Activated T-cell treated with anti-CD3 and anti-CD28 coated beads, Interleukin-2, amount 50 U/mL, for 72 hours (primary cell): ENCODE measurements at places on chromosomes 3 and 15.
A peak's percentile ranks its signal among the peaks of the same experiment; 100 is the strongest.

DNA sequence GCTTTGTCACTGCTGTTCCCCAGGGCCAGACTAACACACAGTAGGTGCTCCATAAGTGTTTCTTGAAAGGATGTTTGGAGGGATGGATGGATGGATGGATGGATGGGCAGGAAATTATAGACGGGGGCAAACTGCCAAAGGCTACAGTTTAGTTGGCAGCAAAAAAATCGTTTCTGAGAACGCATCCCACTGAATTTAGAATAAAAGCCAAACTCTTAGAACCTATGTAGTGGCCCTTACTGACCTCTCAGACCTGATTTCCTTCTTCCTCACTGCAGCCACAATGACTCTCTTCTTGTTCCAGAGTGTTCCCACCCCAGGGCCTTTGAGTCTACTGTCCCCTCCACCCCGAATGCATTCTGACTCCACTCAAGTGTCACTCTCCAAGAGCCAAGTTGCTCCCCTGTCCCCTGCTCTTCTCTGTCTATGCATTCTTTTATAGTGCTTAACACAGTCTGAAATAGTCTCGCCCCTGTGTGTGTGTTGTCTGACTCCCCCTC, 5.2 kb upstream of the GATA2 start:
- H3K27ac ChIP-seq: no peak overlapping the region
- peaks cover 5% of the 10 kb centered on the region for H3K4me1 ChIP-seq
- no peak for DNase-seq
- peaks cover 66% of the 10 kb centered on the region for H3K27me3 ChIP-seq
- peak overlapping the region; percentile 57 for H3K4me3 ChIP-seq

DNA sequence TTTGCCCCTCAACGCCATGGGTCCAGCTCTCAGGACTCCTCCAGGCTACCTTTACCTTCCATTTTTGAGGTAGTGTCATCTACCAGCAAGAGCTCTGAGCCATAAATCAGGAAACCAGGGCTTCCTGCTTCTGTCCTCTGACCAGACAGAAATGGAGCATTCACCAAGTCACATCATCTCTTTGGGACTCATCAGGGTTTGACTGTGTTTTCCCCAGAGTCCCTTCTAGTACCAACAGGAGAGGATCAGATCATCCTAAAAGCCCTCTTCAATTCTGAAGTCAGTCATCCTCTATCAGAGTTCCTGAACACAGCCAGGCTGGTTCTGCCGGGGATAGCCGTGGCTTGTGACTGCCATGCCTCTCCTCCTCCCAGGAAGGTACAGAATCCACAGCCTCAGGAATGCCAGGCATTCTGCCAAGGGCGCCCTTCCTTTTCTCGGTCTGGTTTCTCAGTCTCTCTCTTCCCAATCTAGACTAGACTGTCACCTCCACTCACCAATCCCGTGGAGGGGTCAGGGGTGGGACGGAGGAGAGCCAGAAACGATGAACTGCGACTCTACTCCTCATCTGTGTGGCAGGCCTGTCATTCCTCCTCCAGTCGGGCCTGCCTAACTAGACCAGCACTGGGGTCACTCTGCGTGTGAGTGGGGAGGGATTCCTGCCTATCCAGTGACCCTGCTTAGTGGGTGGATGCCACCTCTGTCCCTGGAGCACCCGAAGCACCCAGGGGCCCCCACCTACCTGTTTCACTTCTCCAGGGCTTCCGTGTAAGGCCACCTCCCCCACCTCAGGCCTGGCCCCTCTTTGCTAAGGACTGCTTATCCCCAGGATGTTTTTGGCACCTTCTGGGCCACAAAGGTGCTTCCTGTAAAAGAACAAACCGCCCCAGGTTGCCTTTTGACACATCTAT, 30.9 kb downstream of the CCNL1 start:
- DNase-seq: peak; percentile 68
- H3K36me3 ChIP-seq: no peaks in the 10 kb centered on the region
- peak overlapping the region; percentile 88 for H3K27ac ChIP-seq
- peaks cover 84% of the 10 kb centered on the region for H3K4me1 ChIP-seq
- peak overlapping the region; percentile 80 for H3K4me3 ChIP-seq

DNA sequence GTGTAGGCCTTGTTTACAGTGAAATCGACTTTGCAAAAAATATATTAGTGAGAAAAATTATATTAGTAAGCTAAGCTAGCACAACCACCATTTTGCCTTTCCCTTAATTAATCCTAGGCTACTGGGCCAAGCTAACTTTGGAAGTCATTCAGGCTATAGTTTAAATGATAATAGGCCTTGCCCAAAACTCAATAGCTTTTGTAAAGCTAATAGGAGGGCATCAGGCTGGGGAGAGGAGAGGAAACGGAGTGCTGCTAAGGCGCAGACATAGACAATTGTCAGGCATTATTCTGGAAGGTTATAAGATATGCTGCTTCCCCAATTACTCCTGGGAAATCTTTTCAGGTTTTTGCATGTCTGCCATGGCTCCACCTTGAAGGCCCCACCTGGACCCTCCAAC, 1286.0 kb downstream of the NSUN3 start:
- H3K4me1 ChIP-seq: no peaks in the 10 kb centered on the region
- no peak overlapping the region for H3K27ac ChIP-seq
- H3K36me3 ChIP-seq: no peaks in the 10 kb centered on the region
- no peaks in the 10 kb centered on the region for H3K27me3 ChIP-seq
- no peak for DNase-seq
- no peak overlapping the region for H3K4me3 ChIP-seq

- peak overlapping the region; percentile 75 for H3K4me3 ChIP-seq
- H3K27ac ChIP-seq: peak overlapping the region; percentile 82
- peaks cover 94% of the 10 kb centered on the region for H3K4me1 ChIP-seq
These were observed 2.2 kb upstream of the ISG20 start for GRCh38 chr15:88636654-88637053.

DNA sequence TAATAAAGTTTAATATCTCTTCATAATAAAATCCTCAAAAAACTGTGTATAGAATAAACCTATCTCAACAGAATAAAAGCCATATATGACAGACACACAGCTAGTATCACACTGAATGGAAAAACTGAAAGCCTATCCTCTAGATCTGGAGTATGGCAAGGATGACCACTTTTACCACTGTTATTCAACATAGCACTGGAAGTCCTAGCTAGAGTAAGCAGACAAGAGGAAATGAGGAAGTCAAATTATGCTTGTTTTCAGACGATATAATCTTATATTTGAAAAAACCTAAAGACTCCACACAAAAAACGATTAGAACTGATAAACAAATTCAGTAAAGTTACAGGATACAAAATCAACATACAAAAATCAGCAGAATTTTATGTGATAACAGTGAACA, 57.4 kb upstream of the DIPK2A start:
- no peaks in the 10 kb centered on the region for H3K27me3 ChIP-seq
- no peaks in the 10 kb centered on the region for H3K36me3 ChIP-seq
- DNase-seq: no peak

DNA sequence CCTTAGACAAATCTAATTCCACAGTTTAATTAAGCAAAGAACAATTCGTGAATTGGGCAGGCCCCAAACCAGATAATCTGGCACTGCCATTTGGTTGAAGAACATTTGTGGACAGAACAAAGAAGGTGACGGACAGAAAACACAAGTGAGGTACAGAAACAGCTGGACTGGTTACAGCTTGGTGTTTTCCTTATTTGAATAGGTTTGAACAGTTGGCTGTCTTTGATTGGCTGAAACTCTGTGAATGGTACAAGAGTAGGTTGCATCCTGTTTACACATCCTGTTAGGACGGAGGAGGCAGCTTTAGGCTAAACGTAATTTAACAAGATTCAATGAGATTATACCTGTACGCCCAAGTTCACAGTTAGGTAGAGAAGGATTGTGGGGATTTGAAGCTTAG, 114.4 kb downstream of the LPP start:
- H3K27ac ChIP-seq: no peak overlapping the region
- DNase-seq: no peak
- H3K27me3 ChIP-seq: no peaks in the 10 kb centered on the region
- peaks cover 2% of the 10 kb centered on the region for H3K36me3 ChIP-seq
- peaks cover 37% of the 10 kb centered on the region for H3K4me1 ChIP-seq
- H3K4me3 ChIP-seq: no peak overlapping the region

- no peaks in the 10 kb centered on the region for H3K4me1 ChIP-seq
- no peak overlapping the region for H3K27ac ChIP-seq
- no peak for DNase-seq
- H3K27me3 ChIP-seq: no peaks in the 10 kb centered on the region
- no peak overlapping the region for H3K4me3 ChIP-seq
- no peaks in the 10 kb centered on the region for H3K36me3 ChIP-seq
These were observed 536.9 kb downstream of the ZIC1 start for GRCh38 chr3:147945968-147946519.

- H3K4me3 ChIP-seq: no peak overlapping the region
- no peak overlapping the region for H3K27ac ChIP-seq
- peaks cover 24% of the 10 kb centered on the region for H3K4me1 ChIP-seq
- H3K27me3 ChIP-seq: no peaks in the 10 kb centered on the region
These were observed 229.1 kb downstream of the CHST2 start for GRCh38 chr3:143348486-143349327.

DNA sequence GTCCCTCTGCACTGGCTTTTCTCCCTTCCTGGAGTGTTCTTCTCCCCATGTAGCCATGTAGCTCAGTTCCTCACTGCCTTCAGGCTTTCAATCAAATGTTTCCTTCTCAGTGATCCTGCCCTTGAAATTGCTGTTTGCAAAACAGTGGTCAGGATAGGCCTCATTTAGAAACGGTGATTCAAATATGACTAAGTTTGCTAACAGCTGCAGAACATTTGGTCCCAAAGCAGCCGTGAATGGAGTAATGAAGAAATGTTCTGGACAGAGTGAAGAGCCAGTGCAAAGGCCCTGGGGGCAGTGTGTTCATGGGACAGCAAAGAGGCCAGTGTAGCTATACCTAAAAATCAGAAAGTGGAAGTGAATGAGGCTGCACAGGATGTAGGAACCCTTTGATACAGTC, 223.4 kb downstream of the FEZF2 start:
- peaks cover 4% of the 10 kb centered on the region for H3K27me3 ChIP-seq
- no peak overlapping the region for H3K4me3 ChIP-seq
- no peak for DNase-seq
- no peaks in the 10 kb centered on the region for H3K4me1 ChIP-seq
- no peak overlapping the region for H3K27ac ChIP-seq

GRCh38 chr15:62071711-62072308, 5.0 kb downstream of the C2CD4A start:
- no peaks in the 10 kb centered on the region for H3K36me3 ChIP-seq
- no peak for DNase-seq
- peaks cover 18% of the 10 kb centered on the region for H3K27me3 ChIP-seq
- H3K4me1 ChIP-seq: peaks cover 16% of the 10 kb centered on the region
- H3K4me3 ChIP-seq: no peak overlapping the region
- no peak overlapping the region for H3K27ac ChIP-seq

GRCh38 chr3:197685546-197685945, 51.2 kb downstream of the RUBCN start:
- H3K36me3 ChIP-seq: peaks cover 9% of the 10 kb centered on the region
- H3K27me3 ChIP-seq: no peaks in the 10 kb centered on the region
- H3K27ac ChIP-seq: peak overlapping the region; percentile 17
- no peaks in the 10 kb centered on the region for H3K4me1 ChIP-seq

DNA sequence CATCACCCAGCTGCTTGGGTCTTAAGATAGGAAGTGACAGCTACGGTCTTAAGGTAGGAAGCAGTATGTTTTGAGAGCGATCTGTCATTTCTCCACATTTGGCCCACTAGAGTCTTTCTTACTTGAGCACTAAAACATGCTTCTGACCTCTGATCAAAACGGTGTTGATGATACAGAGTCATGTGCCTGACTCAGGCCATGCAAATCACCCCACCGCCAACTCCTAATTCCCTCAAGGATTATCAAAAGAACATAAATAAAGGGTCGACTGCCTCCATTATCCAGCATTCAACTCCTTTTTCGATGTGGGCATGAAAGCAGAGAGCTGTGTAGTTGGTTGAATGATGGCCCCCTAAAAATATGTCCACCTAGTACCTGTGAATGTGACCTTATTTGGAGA, 201.7 kb upstream of the PROK2 start:
- peaks cover 68% of the 10 kb centered on the region for H3K4me1 ChIP-seq
- no peak overlapping the region for H3K27ac ChIP-seq
- no peak overlapping the region for H3K4me3 ChIP-seq
- H3K36me3 ChIP-seq: peaks cover 8% of the 10 kb centered on the region
- H3K27me3 ChIP-seq: no peaks in the 10 kb centered on the region

GRCh38 chr15:65384505-65384894, 6.7 kb upstream of the IGDCC3 start:
- no peaks in the 10 kb centered on the region for H3K36me3 ChIP-seq
- peaks cover 33% of the 10 kb centered on the region for H3K27me3 ChIP-seq
- DNase-seq: no peak

- H3K27me3 ChIP-seq: peaks cover 13% of the 10 kb centered on the region
- DNase-seq: no peak
- H3K4me3 ChIP-seq: no peak overlapping the region
- H3K4me1 ChIP-seq: peaks cover 48% of the 10 kb centered on the region
These were observed 274.7 kb downstream of the RPLP1 start for GRCh38 chr15:69727121-69727924.

DNA sequence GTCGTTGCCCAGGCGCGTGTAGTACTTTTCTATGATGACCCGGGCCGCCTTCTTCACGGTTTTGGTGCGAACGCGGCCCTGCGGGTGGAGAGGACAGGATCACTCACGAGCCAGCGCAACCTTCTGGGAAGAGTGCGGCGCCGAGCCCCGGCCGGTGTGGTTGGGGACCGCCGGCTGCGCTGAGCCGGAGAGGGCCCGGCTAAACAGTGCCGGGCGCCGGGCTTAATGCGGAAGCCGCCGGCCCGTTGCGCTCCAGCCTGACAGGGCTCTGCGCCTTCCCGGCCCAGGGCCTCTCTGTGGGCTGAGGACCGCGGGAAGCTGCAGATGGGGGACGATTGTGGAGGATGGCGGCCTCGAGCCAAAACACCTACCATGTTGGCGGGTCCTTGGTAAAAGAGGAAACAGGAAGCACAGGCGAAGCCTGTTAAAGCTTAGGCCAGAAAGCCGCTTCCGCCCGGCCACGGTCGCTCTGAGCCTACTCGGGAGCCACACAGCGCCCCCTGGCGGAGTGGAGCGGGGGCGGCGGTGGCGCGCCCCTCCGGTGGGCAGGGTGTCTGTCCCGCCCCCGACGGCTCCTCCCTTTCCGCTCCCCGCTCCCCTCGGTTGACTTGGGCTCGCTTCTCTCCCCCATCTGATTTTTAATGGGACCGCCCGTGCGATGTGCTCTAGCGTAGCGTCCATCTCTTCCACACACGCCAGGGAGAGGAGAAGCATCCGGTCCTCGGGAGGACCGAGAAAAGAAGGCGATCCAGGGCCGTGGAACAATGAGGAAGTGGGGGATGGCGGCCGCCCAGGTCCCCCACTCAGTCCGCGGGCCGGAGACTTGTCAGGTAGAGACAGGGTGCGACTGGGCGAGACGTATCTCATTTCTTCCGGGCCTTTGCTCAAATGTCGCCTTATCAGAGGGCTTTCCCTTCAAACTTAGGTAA, at the start of gene RPS17:
Gene RPS17 (minus strand): TSS at position 403 of the 929 bp plus-strand sequence. CDS start 29 bp downstream, at position 374.
- peak; percentile 98 for DNase-seq
- H3K4me1 ChIP-seq: peaks cover 47% of the 10 kb centered on the region
- no peaks in the 10 kb centered on the region for H3K27me3 ChIP-seq
- peaks cover 25% of the 10 kb centered on the region for H3K36me3 ChIP-seq
- H3K4me3 ChIP-seq: peak within 1 kb of the TSS; percentile 95

- H3K27ac ChIP-seq: peak overlapping the region; percentile 51
- no peaks in the 10 kb centered on the region for H3K27me3 ChIP-seq
- H3K4me1 ChIP-seq: peaks cover 12% of the 10 kb centered on the region
These were observed 8.3 kb downstream of the IFT122 start for GRCh38 chr3:129448186-129448895.
